ENCODE measurements at places on chromosomes 11 and 22. TPM values are rescaled to one million over a fixed set of nuclear protein-coding genes. Genes with fewer than 3 reads are reported as not detected.

The TRIM66 gene
- 25.5 TPM for total RNA-seq

The MTCH2 gene
- 67.9 TPM for total RNA-seq

The SLC22A12 gene
- total RNA-seq: not detected

The JAM3 gene
- total RNA-seq: 5.4 TPM

The SCN2B gene
- not detected for total RNA-seq

The HOATZ gene
- not detected for total RNA-seq

The LDHAL6A gene
- 0.22 TPM for total RNA-seq

The GAB2 gene
- total RNA-seq: 17.0 TPM

The MICAL2 gene
- 27.0 TPM for total RNA-seq

The MAPK8IP1 gene
- 1.0 TPM for total RNA-seq

The TRIM22 gene
- 277 TPM for total RNA-seq

The RNF141 gene
- total RNA-seq: 10.5 TPM

The GAS2 gene
- total RNA-seq: 2.3 TPM

The FOSL1 gene
- 1.8 TPM for total RNA-seq

The IGLL5 gene
- not detected for total RNA-seq

The MMP12 gene
- total RNA-seq: not detected

Measured in activated naive CD4-positive, alpha-beta T cell treated with anti-CD3 and anti-CD28 coated beads, Interleukin-2, amount 10 ng/mL, durations not matched to agents 5 hours and 36 hours (primary cell).